ENCODE measurements at places on chromosomes 3 and 15.

DNA sequence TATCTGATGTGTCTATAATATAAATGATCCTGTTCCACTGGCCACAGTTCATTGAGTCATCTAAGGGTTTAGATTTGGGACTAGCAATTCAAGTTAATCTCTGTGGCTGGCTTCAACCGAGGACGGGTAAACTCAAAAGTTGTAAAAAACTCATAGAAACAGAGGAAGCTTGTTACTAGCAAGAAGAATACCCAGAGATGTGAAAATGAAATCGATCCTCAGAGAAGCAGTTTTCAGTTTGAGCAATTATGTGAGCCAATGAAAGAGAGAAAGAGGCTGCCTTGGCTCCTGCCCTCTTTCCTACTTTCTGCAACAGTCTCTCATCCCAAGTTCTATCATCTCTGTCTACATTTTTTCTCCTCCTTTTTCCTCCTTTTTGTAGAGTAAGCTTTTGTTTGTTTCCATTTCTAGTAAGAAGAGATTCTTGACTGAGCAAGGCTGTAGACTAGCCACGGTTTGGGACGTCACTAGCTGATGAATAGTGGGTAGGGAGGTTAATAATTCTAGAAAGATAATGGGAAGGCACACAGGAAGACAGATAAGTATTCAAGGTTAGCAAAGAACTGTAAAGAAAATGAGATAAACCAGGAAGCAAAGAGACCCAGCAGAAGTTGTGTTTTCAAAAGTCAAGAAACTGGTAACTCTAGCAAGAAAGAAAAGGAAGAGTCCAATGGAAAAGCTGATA is 298.9 kb upstream of the NR2F2 start:
- DNase-seq, result no peak

- no peak for DNase-seq
Observed at GRCh38 chr3:52530918-52531826, 2.5 kb downstream of the NT5DC2 start.

DNA sequence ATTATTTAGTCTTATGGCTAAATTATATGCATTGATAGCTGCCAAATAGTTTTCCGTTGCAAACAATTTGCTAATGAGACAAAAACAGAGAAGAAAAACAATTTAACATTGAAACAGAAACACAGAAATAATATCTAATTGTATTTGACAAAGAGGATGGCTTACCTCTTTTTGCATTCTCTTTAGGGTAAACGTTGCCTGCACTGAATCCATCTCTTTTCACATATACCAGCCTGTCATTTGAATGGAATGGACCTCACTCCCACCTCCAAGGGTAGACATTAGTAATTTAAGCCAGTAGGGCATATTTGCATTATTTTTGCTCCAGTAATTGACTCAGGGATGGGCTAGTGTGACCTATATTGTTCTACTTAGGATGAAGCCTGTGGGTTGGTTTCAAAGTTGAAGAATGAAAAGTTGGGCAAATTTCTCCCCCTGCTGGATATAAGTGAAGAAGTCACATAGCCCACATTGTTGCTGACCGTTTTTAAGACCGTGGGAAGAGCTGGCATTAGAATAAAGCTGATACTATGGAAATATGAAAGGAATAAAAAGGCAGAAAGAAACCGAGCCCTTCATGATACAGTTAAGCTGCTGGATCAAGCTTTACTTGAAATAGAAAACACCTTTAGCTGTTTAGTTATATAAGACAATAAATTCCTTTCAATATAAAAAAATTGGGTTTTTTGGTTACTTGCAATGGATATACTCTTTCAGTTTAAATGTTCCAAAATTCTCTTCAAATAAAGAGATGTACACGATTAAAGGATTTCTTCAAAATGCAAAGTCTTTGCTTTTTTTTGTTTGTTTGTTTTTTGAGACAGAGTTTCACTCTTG is 26.9 kb downstream of the PIERCE2 start:
- DNase-seq, result no peak

GRCh38 chr15:58138106-58138505 is at the start of gene AQP9:
AQP9 (plus strand) TSS chr15:58138381; CDS start chr15:58138566, 185 bp downstream.
- no peak for DNase-seq

DNA sequence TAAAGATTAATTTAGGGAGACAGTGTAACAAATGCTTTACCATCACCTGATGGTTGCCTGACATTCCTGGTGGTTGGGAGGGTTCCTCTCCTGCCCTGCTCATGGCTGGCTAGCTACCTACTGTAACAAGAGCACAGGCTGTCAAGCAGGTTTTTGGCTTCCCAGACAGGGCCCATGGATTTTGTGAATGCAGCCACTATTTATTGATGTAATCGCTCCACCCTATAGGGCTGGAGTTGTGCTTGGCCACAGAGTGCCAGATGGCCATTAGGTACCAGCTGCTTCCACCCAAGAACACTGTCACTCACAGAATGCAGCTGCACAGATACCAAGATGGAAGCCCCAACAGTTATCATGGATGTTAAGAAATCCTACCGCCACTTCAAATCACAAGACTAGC is 31.0 kb upstream of the KLHL25 start:
- DNase-seq, result no peak

GRCh38 chr3:28615971-28616370 is 267.3 kb upstream of the AZI2 start:
- no peak for DNase-seq

GRCh38 chr3:37465174-37465573 is 290.8 kb upstream of the LRRFIP2 start:
- no peak for DNase-seq

- DNase-seq, result no peak
Observed at GRCh38 chr3:149752788-149753136, 473 bp upstream of the COMMD2 start.

DNA sequence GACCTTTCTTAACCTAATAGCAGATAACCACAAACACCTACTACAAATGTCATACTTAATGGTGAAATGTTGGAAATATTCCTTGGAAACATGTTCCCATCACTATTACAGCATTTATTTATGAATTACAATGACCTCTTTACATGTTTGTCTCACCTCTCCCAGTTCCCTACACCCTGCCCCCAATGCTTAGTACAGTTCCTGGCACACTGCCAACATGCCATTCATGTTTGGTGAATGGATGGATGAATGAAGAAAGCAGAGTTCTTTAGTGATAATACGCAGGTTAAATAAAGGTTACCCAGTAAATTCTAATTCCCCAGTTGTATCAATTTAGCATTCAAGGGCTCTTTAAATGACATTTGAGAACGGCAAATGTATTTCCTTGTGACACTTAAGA is 259.9 kb upstream of the ATP11B start:
- no peak for DNase-seq

DNA sequence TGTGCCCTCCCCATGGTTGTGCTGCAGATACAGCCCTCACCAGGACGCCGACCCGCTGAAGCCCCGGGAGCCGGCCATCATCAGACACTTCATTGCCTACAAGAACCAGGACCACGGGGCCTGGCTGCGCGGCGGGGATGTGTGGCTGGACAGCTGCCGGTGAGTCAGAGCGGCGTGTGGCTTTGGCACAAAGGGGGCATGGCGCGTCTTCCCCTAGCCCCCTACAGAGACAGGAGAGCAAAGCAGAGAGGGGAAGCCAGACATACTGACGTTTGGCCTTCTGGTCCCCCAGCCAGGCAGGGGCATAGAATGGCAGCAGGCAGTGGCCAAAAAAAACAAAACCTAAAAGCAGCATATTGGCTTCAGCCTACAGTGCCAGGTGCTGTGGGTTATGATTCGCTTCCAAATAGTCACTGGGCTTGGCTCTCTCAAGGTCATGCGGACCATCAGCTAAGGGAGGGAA is 64.0 kb downstream of the MESD start:
- no peak for DNase-seq

DNA sequence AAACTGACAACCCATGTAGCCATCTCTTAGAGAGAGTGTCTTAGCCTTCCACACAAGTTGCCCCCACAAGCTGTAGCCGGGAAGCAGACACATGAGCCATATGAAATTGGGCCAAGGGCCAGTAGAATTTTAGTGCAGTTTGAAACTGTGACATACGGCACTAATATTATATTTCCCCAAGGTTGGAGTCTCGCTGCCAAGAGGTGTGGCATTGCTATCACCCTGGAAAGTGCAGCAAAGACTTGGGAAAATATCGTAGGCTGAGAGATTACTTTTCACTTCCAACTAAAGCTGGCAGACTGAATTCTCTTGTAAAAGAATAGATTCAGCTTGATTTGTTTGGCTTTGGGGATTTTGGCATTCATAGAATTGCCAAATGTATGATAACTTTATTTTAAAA is 89.2 kb downstream of the ECT2 start:
- no peak for DNase-seq

- no peak for DNase-seq
Observed at GRCh38 chr3:74624301-74624700, 9.8 kb upstream of the CNTN3 start.

DNA sequence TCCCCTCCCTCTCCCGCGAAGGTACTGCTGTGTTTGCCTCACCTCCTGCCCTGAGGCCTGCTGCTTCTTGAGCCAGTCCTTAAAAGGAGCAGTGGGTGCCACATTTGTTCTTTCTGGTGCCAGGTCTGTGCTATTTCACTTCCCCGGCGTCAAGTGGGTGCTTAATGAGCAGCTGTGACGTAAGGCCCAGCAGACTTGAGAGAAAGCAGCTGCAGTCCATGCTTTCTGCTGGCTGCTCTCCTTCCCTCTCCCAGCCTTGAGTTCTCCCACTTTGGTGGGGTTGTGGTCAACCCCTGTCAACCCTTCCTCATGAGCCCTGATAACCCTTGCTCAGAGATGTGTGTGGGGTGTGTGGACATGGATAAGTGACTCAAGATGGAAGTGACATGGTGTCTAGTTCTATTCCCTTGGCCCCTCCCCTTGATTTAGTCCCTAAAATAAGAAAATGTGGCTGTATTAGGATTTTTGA is 6.9 kb downstream of the INAFM2 start:
- no peak for DNase-seq

DNA sequence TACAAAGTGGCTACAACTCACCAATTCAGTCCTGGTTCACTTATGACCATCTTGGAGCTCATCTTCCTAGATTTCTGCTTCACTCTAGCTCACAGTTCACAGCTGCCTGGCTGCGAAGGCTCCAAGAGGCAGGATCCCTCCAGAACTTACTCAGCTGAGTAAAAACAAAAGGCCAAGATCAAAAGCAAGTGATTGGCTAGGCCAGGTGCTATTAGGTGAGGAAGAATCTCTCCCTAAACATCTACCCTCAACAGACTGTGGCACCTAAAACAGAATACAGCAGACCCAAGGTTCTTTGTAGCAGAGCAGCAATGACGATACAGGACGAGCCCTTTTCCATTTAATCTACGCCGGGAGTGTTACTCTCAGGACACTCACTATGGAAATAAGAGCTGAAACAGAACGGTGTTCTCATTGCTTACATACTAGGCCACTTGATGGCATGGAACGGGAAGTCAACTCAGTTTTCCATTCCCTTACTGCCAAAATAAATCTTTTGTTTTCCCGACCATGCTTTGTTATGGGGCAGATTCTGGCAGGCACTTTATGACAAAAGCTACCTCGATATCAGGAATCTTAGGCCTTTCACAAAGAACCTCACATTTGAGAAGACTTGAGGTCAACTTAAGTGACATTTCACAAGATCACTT is 901 bp downstream of the ICE2 start:
- no peak for DNase-seq
